ENCODE measurements at places on chromosomes 7 and 10.

DNA sequence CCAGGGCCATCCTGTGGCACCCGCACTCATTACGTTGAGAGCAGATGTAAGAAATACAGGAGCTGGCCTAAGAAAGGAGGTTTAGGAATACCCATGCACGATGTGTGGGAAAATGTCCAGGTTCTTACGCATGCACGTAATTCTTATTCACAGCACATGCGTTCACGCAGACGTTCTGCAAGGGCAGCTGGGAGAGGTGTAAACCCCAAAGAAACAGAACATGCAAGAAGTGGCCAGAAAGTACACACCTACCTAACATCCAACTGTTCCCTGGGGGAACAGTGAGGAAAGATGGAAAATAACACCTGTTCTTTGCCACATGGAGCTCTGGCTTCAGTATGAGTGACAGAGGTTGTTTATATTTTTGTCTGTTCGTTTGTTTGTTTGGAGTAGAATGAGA lies 285.6 kb downstream of the PRPF18 start:
- no peak for DNase-seq

DNA sequence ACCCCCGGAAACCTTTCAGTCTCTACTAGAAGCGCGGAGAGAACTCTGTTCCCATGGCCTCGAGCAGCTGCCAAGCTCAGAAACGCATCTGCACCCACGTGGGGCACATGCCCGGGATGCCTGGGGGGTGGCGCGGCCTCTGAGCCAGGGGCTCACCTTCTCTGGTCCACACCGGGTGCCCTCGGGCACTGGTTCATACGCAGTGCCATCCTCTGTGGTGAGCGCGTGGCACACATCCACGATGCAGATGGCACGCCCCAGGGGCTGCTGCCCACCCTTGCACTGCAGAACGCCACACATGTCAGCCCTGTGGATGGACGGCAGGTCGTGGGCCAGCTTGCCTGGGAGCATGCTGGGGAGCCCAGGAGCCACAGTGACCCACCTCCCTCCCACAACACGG lies 6.5 kb downstream of the ADAM8 start:
- DNase-seq, result no peak

DNA sequence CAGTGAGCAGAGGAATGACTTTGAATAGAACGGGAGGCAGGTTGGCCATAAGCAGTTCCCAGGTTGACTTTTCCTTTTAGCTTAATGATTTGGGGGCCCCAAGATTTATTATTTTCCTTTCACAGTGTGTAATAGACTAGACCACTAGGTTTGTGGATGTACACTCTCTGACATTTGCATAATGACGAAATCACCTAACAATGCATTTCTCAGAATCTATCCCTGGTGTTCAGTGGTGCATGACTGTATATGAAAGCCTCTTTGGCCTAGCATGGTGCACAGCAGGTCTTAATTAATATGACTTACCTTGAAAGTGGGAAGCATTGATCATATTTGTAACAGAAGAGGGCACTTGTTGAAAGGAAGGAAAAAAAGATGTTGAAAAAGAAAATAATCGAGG lies 761.9 kb downstream of the TYW1 start:
- no peak for DNase-seq

- no peak for DNase-seq
These were observed 12.1 kb upstream of the SHH start for GRCh38 chr7:155824227-155824886.

- no peak for DNase-seq
These were observed 244.3 kb upstream of the PHYHIPL start for GRCh38 chr10:58932126-58932525.

- no peak for DNase-seq
These were observed 124.5 kb upstream of the RHOBTB1 start for GRCh38 chr10:61068471-61068870.

DNA sequence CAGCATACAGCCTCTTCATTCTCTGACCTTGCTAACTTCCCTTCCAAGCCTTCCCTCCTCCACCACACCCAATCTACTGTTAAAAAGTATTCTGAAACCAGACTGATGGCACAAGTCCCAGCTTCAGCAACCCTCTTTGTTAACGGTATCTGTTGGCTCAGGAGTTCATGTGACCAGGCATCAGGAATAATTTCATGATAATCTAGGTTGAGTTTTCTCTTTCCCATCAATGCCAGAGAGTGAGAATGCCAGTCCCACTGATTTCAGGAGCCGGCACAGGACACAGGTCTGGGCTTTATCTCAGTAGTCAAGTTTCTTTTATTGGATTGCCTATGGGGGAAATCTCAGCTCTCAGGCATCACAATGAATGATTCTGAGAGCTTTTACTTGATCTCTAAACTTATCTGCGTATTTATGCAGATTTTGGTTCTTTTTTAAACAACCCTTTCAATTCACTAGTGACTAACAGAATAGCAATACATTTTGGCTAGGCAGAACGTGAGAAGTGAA lies 231.0 kb upstream of the LYZL1 start:
- DNase-seq, result no peak

DNA sequence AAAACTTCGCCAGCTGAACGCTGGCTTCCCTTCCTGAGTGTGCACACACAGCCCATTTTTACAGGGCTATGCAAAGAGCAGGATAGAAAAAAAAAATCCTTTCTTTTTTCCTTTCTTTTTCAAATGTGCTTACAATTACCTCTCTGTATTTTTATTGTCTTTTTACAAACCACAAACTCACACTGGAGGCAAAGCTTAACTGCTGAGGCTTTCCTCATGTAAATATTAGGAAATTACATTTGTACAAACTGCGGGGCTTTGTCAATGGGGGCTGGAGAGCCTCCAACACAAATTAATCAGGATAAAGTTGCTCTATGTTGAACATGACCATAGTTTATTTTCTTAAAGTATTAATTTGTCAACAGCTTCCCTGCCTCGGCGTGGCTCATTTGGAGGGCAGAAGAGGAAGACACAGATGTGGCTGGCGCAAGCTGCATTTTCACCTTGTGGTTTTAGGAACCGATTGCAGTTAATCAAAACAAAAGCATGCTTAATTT lies 411.7 kb upstream of the MKI67 start:
- no peak for DNase-seq

- no peak for DNase-seq
These were observed 158.9 kb downstream of the RTKN2 start for GRCh38 chr10:62109587-62110293.

- DNase-seq, result no peak
These were observed 133.5 kb downstream of the PAXIP1 start for GRCh38 chr7:154869436-154869835.

DNA sequence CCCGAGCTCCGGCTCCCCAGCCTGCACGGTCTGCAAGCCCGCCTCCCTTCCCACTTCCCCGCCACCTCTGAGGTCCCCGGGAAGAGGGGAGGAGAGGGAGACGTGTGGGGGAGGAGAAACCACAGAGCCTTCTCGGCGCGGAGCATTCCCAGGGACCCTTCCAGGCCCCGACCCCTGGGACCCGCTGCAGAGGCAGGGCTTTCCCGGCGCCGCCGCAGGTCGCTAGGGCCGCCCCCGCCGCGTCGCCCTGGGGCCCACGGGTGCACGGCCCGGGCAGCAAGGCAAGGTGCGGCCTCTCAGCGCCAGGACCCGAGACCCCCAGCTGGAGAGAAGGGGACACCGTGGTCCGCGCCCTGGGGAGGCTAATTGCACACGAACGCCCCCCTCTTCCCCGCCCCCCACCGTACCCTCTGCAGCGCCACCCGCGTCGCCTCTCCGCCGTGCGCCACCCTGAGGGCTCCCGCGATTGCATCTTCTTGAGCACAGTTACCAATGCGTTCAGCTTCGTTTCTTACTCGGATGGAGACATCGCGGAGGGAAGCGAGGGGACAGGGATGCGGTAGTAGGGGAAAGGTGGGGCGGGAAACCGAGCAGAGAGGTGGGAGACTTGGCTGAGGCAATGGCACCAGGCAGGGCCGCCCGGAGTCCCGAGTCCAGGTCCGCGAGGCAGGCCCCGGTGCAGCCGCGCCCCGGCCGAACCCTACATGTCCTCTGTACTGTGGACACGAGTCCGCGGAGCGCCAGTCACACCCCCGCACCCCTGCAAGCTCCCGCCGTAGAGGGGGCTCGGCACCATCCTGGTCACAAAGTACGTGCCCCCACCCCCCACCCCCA lies 28.9 kb downstream of the SKIDA1 start:
- DNase-seq, result no peak

- no peak for DNase-seq
These were observed 73.5 kb upstream of the DLX6 start for GRCh38 chr7:96931891-96932290.

- DNase-seq, result no peak
These were observed 702.8 kb downstream of the PARD3 start for GRCh38 chr10:34112171-34112782.

DNA sequence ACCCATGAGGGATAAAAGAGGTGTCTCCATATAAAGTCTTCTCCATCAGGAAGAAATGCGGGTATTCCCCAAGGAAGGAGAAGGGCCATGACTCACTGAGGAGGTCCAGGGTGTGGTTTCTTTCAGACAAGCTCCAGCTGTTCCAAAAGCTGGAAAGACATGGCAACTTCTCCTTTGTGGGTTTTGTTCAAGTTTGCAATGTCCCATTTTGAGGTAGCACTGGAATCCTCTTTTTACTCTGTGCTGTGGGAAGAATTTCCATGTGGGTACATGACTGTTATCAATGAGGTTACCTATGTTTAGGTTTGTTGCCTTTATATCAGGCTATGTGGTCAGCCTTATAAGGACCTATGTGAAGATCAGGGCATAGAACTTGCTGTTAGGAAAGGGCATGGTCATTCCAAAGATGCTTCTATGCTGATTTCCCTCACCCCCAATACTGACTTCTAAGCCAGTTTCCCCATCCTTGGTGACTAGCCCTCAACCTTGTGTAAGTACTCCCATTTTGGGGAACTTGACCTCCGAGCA lies 697.5 kb downstream of the INHBA start:
- DNase-seq, result no peak

GRCh38 chr10:73248259-73248724 lies 1.2 kb upstream of the DNAJC9 start:
- no peak for DNase-seq

DNA sequence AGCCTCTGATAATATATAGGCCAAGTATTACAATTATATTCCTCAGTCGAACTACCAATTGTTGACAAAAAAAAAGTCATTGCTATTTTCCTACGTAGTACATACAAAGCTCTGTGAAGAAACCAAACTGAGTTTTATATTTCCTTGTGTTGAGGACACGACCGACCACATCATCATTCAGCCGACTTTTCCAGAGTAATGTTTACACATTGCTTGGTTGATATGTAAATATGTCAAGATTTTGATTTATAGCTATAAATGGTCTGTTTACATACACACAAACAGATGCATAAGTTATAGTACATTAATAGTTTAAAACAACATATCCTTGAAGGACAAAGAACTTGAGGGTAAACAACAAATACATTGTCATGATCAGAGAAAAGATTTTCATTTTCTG lies 121.5 kb downstream of the CRPPA start:
- DNase-seq, result no peak

DNA sequence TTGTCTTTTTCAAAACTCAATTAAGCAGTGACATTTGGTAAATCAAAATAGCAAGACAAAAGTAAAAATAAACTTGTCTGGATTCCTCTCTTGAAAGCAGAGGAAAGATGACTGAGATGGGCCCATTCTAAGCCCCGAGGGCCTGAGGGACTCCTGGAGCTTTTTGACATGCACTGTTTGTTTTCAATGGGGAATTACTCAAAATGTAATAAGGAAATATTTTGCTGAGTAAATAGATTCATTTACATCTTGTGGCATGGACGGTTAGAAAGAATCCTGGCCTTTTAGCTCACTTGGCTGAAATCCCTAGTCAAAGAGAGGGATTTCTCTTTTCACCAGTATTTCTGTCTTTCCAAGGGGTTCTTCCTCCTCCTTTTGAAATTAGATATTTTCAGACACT lies 108.0 kb downstream of the MKX start:
- no peak for DNase-seq

GRCh38 chr7:69062020-69062765 lies 536.1 kb upstream of the AUTS2 start:
- no peak for DNase-seq

GRCh38 chr7:157471259-157472125 lies 134.7 kb downstream of the DNAJB6 start:
- no peak for DNase-seq

- no peak for DNase-seq
These were observed 24.5 kb upstream of the ELAPOR2 start for GRCh38 chr7:87083865-87084519.

DNA sequence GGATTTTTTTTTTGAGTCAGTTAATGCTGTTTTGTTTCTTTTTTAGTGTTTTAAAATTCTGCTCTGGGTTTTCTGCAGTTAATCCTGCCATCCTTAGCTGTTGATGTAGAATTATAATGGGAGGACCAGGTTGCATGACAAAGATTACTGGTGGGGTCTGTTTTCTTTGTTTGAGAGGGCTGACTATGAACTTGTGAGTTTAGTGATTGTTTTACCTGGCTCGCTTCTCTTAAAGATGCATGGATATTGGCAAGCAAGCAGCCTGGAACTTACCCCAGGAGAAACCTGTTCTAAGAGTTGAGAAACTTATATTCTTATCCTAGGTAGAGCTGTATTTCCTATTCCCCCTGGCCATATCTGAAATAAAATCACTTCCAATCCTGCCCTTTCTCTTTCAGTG lies 727.8 kb downstream of the GRM8 start:
- DNase-seq, result no peak

GRCh38 chr10:19935176-19935575 lies 118.9 kb downstream of the PLXDC2 start:
- no peak for DNase-seq

DNA sequence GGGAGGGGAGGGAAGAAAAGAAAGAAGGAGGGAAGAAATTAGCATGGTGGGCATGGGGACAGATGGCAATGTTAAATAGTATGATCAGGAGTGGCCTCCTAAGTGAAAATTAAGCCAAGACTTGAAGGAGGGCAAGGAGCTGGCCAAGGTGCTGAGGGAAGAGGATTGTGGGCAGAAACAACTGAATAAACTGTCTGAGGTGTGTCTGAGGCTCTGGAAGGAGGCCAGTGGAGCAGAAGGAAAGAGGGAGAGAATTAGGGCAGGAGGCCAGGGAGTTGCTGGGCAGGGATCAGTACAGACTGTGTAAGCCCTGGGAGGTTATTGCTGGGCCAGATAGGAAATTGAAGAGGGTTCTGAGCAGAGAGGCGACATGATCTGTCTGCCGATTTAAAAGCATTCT lies 40.6 kb upstream of the VKORC1L1 start:
- no peak for DNase-seq

DNA sequence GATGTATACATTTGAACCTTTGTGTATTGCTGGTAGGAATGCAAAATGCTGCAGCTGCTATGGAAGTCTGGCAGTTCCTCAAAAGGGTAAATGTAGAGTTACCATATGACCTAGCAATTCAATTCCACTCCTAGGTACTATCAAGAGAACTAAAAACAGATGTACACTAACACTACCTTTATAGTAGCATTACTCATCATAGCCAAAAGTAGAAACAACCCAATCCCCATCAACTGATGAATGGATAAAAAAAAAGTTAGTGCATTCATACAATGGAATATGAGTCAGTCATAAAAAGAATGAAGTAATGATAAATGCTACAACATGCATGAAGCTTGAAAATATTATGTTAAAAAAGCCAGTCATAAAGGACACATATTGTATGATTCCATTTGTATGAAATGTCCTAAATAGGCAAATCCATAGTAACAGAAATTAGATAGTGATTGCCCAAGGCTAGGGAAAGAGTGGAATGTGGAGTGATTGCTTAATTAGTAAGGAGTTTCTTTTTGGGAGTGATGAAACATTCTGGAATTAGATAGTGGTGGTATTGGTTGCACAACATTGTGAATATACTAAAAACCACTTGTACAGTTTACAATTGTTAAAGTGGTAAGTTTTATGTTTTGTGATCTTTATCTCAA lies 96.4 kb upstream of the AOAH start:
- no peak for DNase-seq

GRCh38 chr7:141436575-141437075 lies 114.6 kb upstream of the AGK start:
- no peak for DNase-seq

GRCh38 chr10:2619472-2619871 lies 447.9 kb upstream of the PFKP start:
- DNase-seq, result no peak
